GM23248 (cell line): ENCODE measurements at places on chromosomes 3 and 15. TPM values are rescaled to one million over a fixed set of nuclear protein-coding genes. Genes with fewer than 3 reads are reported as not detected.

Gene CADPS
- 4.1 and 11.4 TPM in 2 replicates for total RNA-seq

Gene HDC
- not detected in 2 replicates for total RNA-seq

Gene DAZL
- total RNA-seq, result not detected in 2 replicates

Gene SMAD6
- total RNA-seq, result 24.0 and 32.9 TPM in 2 replicates

- H3K36me3 ChIP-seq, result no peaks in the 10 kb centered on the region
- DNase-seq, result no peak
- no peak overlapping the region for H3K27ac ChIP-seq
- no peak overlapping the region for H3K4me3 ChIP-seq
- H3K4me1 ChIP-seq, result no peaks in the 10 kb centered on the region
Measured at GRCh38 chr15:54840621-54841398, 355.9 kb downstream of the RSL24D1 start.

GRCh38 chr3:8489278-8489792, 12.3 kb upstream of the LMCD1 start:
- H3K27ac ChIP-seq, result peak overlapping the region; percentile 88
- H3K36me3 ChIP-seq, result no peaks in the 10 kb centered on the region
- no peak for DNase-seq
- no peak overlapping the region for H3K4me3 ChIP-seq
- no peaks in the 10 kb centered on the region for H3K27me3 ChIP-seq
- H3K4me1 ChIP-seq, result peaks cover 50% of the 10 kb centered on the region

GRCh38 chr15:96181873-96182301, 148.6 kb upstream of the NR2F2 start:
- H3K36me3 ChIP-seq, result no peaks in the 10 kb centered on the region
- H3K4me3 ChIP-seq, result peak overlapping the region; percentile 53
- DNase-seq, result peak; percentile 90
- peak overlapping the region; percentile 73 for H3K27ac ChIP-seq
- peaks cover 16% of the 10 kb centered on the region for H3K4me1 ChIP-seq
- no peaks in the 10 kb centered on the region for H3K27me3 ChIP-seq

DNA sequence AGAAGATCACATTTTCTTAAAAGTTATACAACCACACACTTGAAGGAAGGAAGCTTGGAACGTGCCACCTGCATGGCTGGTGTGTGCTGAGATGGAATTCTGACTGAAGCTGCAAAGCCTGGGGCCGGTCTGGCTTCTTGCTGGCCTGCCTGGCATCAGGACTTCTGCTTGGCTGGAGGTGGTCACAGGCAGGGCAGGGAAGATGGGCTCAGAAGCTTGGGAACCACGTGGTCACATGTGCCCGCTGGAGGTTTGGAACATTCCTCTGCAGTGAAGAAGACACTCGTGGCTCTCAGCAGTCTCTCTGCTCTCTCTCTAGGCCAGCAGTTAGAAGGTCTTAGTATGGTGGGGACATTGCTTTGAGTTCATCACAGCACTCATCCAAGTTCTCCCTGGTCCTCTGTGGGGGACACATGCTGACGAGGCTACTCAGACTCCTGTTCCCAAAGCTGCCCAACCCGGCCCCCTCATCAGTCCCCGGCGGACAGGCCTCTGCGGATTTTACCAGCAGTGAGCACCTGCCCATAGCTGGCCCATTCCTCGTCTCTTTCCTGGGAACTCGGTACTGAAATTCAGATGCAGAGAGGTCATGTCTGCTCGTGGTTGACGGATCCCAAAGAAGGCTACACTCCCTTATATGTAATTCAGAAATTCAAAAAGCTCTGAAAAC, 229.0 kb downstream of the ADAMTS17 start:
- no peak for DNase-seq
- no peak overlapping the region for H3K4me3 ChIP-seq
- peaks cover 11% of the 10 kb centered on the region; the same call in 1 of the 2 replicates for H3K4me1 ChIP-seq
- no peaks in the 10 kb centered on the region for H3K36me3 ChIP-seq

- H3K4me3 ChIP-seq, result no peak overlapping the region
- H3K36me3 ChIP-seq, result peaks cover 21% of the 10 kb centered on the region
- peak overlapping the region; percentile 84; the same call in 1 of the 2 replicates for H3K27ac ChIP-seq
- H3K4me1 ChIP-seq, result peaks cover 34% of the 10 kb centered on the region
- H3K27me3 ChIP-seq, result no peaks in the 10 kb centered on the region
- no peak for DNase-seq
Measured at GRCh38 chr15:34240537-34240936, 15.7 kb downstream of the EMC4 start.
